ENCODE measurements at places on chromosomes 16 and 17.

- no peak for DNase-seq
Measured at GRCh38 chr17:64537488-64537887, 30.7 kb downstream of the CEP95 start.

- no peak for DNase-seq
Measured at GRCh38 chr16:66661210-66661560, 35.4 kb downstream of the CMTM4 start.

- no peak for DNase-seq
Measured at GRCh38 chr16:85220125-85220839, 108.0 kb upstream of the CIBAR2 start.

GRCh38 chr16:86834451-86835035 lies 256.2 kb downstream of the FOXL1 start:
- DNase-seq: no peak

DNA sequence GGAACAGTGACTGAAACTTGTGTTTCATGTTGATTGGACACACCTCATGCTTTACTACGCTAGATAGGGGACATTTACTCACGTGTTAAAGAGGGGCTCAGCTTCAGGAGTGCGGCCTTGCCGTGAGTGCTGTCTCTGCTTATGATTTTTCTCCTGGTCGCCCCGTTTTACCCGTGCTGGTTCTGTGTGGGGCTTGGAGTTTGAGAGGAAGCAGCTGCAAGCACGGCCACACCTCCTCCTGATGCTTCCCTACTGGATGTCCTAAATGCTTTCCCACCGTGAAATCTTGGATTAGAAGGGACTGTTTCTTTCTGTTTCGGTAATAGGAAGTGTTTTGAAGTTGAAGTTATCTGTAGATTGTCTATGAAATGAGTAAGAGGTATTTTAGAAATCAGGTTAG lies 54.0 kb upstream of the ZNF750 start:
- DNase-seq: no peak

DNA sequence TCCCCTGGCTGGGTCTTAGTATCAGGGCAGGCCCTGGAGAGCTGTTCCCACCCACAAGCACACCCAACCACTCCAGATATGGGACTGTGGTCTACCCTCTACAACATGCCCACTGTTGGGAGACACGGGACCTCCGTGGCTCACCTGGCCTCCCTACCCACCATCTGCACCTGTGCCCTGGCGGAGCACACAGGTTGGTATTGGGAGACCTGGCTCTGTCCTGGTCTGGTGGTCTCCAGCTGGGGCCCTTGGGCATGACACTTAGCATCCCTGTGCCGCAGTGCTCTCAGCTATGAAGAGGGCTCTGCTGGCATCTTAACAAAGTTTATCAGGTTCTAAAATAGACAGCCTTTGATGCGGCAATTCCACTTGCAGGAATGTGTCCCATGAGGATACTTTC lies 5.8 kb downstream of the C16orf95 start:
- DNase-seq: no peak
